ENCODE measurements at places on chromosomes 2 and 18.

DNA sequence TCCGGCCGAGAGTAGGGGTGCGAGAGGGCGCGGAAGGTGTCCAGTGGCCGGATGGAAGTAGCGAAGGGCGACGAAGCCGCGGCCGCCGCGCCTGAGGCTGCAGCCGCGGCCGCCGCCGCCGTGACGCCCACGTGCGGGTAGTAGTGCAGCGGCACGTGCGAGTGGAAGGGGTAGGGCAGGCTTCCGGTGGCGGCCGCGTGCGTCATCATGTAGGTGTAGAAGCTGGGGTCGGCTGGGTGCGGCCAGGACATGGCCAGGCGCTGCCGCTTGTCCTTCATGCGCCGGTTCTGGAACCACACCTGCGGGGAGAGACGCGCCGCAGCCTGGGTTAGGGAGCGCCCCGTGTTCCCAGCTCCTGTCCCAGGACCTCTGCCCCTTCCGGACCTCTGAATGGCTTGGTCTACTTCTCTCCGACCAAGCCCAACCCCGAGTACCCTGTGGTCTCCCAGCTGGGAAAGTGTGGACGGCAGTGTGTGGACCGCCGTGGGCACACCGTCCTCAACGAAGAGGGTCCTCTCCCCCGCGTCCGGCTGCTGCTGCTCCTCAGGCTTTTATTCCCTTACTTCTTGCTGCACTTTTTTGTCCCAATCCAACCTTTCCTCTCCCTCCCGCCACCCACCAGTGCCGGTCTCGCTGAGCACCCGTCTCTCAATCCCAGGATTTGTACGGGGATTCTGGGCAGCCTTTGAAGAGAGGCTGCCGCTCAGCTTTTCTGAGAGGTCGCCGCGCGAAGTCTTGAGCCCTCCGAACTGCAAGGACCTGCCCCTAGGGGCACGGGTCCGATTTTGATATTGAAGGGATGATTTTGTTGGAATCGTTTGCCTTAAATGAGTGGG, 3.0 kb downstream of the EVX2 start:
- DNase-seq = peak; percentile 24

GRCh38 chr2:120885321-120885720, 149.7 kb downstream of the GLI2 start:
- no peak for DNase-seq

DNA sequence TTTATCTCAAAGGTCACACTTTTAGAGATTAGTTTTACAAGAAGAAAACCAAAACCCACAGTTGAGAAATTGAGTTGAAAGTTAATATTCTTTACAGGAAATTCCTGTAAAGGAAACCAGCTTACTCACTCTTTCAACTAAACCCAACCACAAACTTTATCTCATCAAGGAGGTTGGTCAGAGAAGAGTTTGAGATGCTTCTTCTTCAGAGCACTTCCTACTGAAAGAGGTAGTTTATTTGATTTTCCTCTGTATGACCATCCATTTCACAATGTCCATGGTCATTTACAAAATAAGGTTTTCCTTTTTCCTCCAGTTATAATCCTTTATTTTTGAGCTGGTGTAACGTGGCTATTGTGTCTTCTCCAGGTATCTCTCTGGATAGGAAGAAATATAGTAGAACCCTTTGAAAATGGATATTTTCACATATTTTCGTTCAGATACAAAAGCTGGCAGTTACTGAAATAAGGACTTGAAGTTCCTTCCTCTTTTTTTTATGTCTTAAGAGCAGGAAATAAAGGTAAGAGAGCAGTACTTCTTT, 4.5 kb upstream of the IL18RAP start:
- peak; percentile 61 for DNase-seq

- DNase-seq = no peak
Measured at GRCh38 chr2:602571-603359, 74.4 kb downstream of the TMEM18 start.

GRCh38 chr18:76395609-76396008, 99.4 kb downstream of the ZNF516 start:
- DNase-seq = peak; percentile 73

DNA sequence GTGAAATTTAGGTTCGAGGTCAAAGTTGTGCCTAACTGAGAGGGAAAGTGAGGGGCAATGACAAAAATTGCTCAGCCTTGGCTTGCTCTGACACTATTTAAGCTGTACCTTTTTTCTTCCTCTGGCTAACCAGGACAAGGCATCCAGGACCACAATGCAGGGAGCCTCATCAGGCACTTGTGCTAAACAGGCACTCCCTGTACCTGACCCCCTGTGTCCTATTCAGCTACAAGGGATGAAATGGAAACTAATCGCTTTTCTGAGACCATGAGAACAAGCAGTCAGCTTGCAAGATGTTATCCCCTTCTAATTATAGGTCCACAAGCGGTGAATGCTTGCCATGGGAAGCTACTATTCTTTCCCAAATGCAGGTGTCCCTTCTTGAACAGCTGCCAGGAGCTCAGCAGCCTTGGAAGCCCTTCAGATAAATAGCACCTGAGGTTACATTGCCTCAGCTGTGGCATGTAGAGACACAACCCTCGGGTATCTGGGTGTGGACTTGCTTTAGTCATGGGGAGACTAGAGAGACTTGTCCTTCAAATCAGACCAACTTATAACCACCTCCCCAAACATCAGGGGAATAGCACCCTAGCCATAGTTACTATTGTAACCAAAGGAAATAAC, 19.1 kb upstream of the ITGA6 start:
- DNase-seq = no peak

GRCh38 chr2:143193121-143193520, 63.9 kb downstream of the ARHGAP15 start:
- DNase-seq = no peak

DNA sequence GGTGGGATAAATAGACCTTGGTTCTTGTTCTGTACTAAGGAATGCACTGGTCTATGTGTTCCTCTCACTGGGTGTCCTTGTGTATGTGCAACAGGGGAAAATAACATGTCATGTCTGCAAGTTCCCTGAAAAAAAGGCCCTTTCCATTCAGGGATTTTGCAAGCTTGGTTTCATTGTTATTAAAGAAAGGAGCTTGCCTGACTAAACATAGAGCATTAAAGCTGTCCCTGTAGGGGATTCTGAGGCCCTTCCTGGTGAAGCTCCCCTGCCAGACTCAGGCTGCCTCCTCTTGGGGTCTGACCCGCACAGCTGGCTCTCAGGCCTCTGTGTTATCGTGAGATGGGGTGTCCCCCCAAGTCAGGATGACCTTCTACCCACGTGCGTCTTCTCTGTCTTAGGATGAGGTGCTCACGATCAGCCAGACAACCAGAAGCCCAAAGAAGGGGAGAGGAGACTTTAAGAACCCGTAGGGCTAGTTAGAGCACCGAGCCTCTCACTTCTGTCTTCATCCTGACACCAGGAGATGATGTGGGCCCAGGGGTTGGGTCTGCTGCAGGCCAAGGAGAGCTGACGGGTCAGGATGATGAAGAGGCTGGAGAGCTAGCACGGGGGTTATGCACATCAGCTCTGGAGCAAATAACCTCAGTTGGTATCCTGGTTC, 21.2 kb downstream of the CAPG start:
- no peak for DNase-seq

DNA sequence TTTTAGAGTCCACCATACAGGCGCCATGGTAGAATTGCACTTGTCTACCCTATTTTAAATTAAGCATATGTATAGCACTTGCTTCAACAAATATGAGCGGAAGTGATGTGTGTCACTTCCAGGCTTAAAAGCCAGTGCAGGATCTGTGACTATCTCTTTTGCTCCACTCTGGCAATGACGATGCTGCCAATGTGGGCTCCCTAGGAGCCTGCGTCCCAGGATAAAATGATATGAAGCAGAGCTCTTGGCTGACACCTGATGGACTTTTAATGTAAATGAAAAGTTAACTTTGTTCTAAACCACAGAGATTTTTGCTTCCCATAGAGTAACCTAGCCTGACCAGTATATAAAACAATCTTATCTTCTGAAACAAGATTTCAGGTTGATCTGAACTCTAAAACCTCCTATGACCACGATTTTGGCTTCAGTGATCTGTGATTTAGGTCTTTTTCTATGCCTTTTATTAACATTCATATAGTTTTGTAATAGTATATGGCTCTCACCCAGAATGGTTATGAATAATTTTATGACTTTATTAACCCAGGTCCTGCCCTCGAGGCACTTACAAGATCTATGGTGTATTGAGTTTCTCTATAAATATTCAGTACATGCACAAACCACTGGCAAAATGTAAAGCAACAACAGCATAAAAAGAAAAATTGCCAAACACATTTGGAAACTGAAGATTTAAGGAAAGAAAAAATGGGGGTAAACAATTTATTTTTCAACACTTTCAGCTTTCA, 422.5 kb upstream of the PIK3C3 start:
- no peak for DNase-seq

GRCh38 chr18:14174706-14175085, 42.5 kb upstream of the ZNF519 start:
- no peak for DNase-seq

DNA sequence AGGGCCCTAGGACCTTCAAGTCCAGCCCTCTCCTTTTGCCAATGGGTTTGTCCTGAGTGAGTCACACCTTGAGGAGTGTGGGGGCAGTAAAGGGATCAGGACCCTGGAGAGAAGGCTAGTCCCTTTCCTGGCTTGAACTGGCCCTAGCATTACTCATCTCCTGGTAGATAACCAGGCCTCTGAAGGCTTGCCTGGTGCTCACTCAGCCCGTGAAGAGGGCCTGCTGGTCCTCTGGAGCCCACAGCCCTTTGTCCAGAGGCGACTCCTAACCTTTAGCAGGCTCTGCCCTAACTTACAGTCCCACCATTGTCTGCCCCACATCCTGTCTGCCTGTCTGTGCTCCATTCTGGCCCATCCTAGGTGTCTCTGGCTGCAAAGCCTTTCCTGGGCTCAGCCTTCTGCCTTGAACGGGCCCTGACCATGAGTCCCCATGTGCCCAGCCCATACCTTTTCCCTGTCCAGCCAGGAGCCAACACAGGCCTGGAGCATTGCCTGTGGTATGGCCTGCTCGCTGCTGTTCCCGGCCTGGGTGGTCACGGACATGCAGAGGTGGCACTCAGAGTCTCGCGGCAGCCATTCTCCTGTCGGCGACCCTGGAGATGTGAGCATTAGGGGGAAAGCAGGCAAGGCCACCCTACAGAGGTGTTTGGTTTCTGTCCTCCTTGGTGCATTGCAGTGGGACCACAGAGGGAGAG, 5.0 kb downstream of the SFTPB start:
- peak; percentile 53 for DNase-seq

DNA sequence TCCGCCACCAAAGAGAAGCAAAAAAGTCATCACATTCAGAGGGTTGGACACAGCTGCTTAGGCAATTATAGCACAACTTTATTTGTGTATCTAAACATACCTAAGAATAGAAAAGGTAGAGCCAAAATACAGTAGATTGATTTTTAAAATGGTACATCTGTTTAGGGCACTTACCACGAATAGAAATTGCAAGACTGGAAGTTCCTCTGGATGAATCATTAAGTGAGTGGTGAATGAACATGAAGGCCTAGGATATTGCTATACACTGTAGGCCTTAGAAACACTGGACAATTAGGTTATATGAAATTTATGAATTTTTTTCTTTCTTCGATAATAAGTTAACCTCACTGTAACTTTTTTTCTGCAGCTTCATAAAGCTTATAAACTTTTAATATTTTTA, 687.0 kb downstream of the BCL11A start:
- peak; percentile 54 for DNase-seq

GRCh38 chr2:13537771-13538349, 821.1 kb downstream of the TRIB2 start:
- DNase-seq = no peak

- no peak for DNase-seq
Measured at GRCh38 chr2:238631491-238632180, 204.9 kb downstream of the ASB1 start.

GRCh38 chr2:57444752-57445430, 601.7 kb upstream of the VRK2 start:
- DNase-seq = peak; percentile 69

DNA sequence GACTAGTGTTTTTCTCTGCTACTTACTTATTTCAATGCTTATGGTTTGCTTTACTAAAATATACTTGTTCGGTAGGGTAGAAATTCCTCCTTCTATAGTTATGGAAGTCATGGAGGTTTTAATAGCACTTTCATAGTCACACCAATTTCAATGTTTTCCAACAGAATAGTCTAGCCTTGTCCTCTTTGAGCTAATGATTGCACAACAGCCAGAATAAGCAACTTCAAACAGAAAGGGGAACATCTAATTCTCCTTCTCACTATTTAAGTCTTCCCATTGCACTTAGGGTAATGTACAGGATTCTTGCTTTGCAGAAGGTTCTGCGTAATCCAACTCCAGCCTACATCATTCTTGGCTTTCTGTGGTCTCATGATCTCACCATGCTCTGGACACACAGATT, 287.7 kb upstream of the GCFC2 start:
- no peak for DNase-seq

All from suppressor macrophage treated with lipopolysaccharide for 1 hour (primary cell).